ENCODE measurements at places on chromosomes 5 and 9. TPM values are rescaled to one million over a fixed set of nuclear protein-coding genes. Genes with fewer than 3 reads are reported as not detected.

The PLAC8L1 gene
- not detected for total RNA-seq

DNA sequence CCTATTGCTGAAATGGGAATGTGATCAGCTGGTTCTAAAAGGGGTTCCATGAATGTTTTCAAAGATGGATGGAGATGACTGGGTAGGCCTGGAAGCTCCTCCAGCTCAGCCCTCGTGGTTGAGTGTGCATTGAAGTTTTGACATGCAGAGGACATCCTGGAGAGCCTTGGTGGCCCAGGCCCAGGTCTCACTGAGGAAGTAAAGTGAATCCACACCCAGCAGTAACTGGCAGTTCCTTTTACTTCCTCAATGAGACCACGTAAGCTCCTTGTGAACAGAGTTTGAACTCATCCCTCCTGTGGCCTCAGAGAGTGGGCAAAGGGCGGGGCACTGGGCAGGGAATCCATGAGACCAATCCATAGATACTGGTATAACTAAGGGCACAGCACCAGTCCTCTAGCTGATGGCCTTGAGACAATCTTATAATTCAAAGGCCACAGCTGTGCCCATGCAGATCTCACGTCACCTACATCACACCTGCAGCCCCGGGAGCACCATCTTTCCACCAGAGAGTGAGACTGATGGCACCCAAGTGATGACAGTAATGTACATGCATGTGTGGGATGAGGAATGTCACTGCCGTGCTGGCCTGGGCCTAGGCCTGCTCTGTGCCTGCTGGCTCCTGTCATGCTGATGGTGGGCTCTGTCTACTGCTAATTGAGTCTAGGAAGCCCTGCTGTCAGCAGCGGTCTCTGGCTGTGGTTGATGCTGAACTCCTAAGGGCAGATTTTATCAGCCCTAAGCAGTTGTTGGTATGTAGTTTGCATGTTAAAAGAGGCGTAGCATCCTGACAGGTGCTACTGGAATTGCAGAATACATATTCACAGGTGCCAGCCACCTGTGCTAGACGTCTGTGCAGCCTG, 257.8 kb downstream of the FSTL4 start:
- H3K27me3 ChIP-seq: no peaks in the 10 kb centered on the region
- no peak for DNase-seq
- no peaks in the 10 kb centered on the region for H3K36me3 ChIP-seq
- no peaks in the 10 kb centered on the region for H3K4me1 ChIP-seq
- no peak overlapping the region for H3K27ac ChIP-seq
- no peak overlapping the region for H3K4me3 ChIP-seq

DNA sequence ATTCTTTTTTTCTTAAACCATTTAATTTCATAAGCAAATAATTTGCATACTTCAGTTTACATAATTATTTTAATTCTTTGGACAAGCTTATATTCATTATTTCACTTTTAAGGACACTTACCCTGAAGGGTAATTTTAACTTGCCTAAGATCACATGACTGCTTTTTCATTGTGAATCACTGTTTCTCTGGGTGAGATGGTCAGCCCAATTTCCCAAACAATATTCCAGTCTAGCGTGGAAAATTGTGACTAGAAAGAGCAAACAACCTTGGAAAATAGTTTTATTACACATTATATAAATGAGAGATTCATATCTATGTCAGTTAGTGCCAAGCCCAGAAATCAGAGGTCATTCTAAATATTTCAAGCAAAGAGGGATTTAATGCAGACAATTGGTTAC, 21.4 kb upstream of the JAKMIP2 start:
- no peak for DNase-seq
- H3K36me3 ChIP-seq: no peaks in the 10 kb centered on the region
- no peak overlapping the region for H3K27ac ChIP-seq
- H3K4me3 ChIP-seq: no peak overlapping the region

DNA sequence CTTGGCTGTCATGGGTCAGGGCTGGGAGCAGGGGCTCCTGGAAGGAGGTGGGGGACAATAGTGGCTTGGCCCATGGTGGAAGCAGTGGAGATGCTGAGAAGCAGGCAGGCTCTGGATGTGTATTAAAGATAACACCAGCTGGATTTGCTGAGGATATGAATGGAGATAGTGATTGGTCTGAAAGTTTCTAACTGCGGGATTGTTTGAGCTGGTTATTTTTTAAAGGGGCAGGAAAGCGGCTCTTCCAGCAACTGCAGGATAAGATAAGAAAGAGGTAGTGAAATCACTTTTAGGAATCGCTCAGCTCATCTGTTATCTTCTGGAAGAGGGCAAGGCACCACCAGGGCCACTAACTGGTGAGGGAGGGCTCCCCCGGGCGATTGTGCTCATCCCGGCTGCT, 125.5 kb downstream of the TENT4A start:
- no peak for DNase-seq
- H3K4me1 ChIP-seq: no peaks in the 10 kb centered on the region
- H3K36me3 ChIP-seq: no peaks in the 10 kb centered on the region
- H3K27me3 ChIP-seq: no peaks in the 10 kb centered on the region

DNA sequence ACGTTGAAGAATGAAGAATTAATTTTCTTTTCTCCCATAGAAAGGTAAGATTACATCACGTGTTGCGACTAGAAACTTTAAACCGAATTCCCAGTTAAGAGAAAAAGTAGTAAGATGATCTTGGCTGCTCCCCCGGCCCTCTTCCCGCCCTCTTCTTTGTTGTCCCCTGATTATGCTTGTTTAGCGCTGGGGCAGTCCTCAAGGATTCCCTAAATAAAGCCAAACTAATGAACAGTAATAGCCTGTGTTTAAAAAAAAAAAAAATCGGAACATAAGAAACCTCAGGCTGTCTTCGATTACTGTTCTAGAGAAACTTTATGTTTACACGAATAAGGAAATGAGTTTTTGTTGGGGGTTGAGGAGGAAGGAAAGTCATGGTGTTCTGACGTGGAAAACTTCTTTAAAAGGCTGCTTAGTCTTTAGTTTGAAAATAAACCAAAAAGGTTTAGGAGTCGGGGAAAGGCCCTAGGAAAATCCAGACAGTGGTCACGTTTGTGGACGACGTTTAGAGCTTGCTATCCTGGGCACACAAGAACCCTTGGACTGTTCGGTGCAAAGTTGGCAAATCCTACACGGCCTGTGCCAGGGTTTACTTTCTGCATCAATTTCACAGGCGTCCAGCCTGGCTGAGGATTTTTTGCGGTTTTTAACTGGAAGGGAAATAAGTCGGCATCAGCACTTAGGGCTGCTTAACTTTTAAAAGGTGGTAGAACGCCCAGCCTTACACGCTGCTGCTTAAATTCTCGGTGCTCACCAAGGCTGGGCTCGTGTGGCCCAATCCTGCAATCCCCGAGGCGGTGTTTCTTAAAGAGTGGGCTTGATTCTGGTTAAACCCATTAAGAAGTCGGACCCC, 1.1 kb upstream of the MAT2B start:
- peak overlapping the region; percentile 100 for H3K27ac ChIP-seq
- H3K36me3 ChIP-seq: no peaks in the 10 kb centered on the region
- peak overlapping the region; percentile 78 for H3K4me3 ChIP-seq
- no peaks in the 10 kb centered on the region for H3K27me3 ChIP-seq
- peak; percentile 71 for DNase-seq

DNA sequence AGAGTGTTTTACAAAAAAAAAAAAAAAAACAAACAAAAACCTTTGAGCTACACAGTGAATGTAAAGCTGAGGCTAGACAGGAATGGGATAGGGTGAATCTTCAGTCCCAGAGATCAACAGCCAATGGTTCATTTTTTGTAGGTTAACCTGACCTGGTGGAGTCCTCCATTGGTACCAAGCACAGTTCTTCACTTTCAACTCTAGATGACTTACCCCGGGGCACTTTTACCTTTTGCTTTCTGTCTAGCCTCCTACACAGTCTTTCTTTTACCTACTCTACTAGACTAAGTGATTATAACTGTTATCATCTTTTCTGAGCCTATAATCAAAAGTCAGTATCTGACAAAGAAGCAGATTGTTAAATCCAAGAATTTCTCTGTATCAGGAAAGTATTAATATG, 50.9 kb downstream of the ANXA2R start:
- H3K27me3 ChIP-seq: peaks cover 11% of the 10 kb centered on the region
- no peak for DNase-seq
- H3K4me3 ChIP-seq: no peak overlapping the region
- H3K36me3 ChIP-seq: no peaks in the 10 kb centered on the region
- H3K27ac ChIP-seq: no peak overlapping the region

The ADGRD2 gene
- not detected for total RNA-seq

DNA sequence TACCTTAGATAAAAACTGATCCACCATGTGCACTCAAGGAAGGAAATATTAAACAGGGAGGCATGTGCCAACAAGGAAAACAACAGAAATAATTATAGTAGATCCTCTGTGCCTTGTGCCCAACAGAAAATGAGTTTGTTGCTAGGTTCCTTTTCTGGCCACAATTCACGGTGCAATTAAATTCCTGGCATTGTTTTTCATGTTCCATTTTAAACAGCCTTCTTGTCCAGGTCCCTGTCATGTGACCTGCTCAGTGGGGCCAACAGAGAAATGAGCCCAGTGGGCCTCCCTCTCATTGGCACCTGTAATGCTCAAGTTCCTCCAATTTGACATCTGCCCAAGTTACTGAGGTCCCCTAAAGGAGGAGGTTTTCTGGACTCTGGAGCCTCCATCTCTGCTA, 56.5 kb downstream of the SPOCK1 start:
- no peak overlapping the region for H3K27ac ChIP-seq
- no peak for DNase-seq
- no peaks in the 10 kb centered on the region for H3K36me3 ChIP-seq
- no peak overlapping the region for H3K4me3 ChIP-seq

- peak overlapping the region; percentile 81 for H3K27ac ChIP-seq
- H3K4me3 ChIP-seq: peak overlapping the region; percentile 48
- DNase-seq: peak; percentile 87
- no peaks in the 10 kb centered on the region for H3K27me3 ChIP-seq
- H3K36me3 ChIP-seq: no peaks in the 10 kb centered on the region
These were observed 52.7 kb upstream of the TJP2 start for GRCh38 chr9:69121155-69122081.

DNA sequence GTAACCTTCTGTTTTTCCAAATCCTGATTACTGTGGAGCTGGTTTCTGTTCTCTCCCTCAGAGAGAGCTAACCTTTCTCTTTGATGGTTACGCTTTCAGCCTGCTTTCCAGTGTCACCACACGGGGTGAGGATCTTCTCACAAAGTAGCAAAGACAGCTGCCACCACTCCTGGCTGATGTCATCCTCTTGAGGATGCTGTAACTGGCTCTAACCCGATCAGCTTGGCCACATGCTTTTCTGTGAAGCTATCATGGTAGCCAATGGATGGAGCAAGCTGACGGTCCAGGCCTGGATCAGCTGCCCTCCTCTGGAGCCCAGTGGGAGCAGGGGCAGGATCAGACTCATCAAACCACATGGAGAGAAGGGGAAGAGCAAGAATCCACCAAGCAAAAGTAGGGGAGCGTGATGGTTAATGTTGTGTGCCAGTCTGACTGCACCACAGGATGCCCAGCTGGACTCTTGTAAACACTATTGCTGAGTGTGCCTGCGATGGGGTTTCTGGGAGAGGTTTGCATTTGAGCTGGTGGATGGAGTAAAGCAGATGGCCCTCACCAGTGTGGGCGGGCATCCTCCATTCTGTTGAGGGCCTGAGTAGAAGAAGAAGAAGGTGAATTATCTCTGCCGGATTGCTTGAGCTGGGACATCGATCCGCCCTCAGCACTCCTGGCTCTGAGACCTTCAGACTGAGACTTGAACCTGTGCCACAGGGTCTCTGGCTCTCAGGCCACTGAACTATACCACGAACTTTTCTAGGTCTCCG, 26.8 kb upstream of the ZNF354A start:
- no peak for DNase-seq
- no peaks in the 10 kb centered on the region for H3K36me3 ChIP-seq

DNA sequence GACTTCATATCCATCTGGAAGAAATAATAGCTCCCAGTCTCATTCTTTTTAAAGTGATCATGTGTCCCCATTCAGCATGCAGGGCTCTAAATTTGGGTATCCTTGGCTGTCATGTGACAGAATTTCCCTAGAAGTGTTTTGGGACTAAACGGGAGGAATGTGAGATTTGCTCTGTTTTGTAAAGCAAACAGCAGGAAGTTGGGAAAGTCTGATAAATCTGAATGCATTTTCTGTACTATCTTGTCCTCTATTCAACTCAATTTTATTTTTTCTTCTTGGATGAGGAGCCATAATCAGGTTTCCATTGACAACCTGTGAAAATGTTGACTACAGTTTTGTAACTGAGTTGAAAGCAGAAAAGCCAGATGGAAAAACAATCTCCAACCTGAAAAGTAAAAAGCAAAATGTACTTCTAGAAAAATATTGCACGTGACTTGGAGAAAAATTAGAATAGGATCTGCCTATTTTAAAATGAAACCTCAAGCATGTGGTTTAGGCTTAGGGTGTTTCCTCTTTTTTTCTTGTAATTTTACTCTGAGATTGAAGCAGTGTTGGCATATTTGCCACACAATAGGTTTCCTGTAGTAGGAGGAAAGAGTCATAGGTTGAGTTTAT, 76.2 kb upstream of the IL6ST start:
- no peaks in the 10 kb centered on the region for H3K27me3 ChIP-seq
- H3K36me3 ChIP-seq: no peaks in the 10 kb centered on the region
- peak overlapping the region; percentile 5 for H3K27ac ChIP-seq

DNA sequence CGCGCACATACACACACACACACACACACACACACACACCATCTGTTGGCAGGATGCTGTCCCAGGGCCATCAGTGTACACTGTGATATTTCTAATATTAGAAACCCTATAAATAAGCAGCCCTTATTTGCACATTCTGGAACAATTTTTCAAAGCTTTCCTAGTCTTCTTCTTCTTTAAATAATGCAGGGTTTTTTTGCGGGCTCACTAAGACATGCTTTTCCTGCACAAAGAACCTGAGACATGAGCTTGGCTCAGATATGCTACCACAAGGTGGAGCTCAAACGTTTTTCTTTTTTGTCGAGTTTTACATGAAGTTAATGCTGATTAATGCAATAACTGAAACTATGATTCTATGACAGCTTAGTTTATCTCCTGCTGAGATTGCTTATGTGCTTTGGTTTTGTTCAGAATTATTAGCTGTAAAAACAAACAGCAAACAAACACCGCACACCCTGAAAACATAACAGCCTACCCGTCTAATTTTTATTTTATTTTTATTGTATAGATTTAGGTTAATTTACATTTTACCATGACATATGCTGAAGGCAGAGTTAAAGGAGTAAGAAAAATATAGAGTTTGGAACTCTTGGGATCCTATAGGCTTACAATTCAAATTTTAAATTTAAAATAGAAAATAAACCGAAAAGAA, 95.8 kb downstream of the ALDH1A1 start:
- peak; percentile 39 for DNase-seq
- H3K27ac ChIP-seq: no peak overlapping the region
- H3K27me3 ChIP-seq: no peaks in the 10 kb centered on the region
- no peaks in the 10 kb centered on the region for H3K4me1 ChIP-seq

- no peak overlapping the region for H3K27ac ChIP-seq
- peaks cover 5% of the 10 kb centered on the region for H3K4me1 ChIP-seq
- H3K27me3 ChIP-seq: no peaks in the 10 kb centered on the region
These were observed 5.0 kb downstream of the TARS1 start for GRCh38 chr5:33445798-33446197.
